PC-3 (cell line): ENCODE measurements at places on chromosomes 12 and 14. TPM values are rescaled to one million over a fixed set of nuclear protein-coding genes. Genes with fewer than 3 reads are reported as not detected.
A peak's percentile ranks its signal among the peaks of the same experiment; 100 is the strongest.

The GDF3 gene
- total RNA-seq, result not detected in 2 replicates

DNA sequence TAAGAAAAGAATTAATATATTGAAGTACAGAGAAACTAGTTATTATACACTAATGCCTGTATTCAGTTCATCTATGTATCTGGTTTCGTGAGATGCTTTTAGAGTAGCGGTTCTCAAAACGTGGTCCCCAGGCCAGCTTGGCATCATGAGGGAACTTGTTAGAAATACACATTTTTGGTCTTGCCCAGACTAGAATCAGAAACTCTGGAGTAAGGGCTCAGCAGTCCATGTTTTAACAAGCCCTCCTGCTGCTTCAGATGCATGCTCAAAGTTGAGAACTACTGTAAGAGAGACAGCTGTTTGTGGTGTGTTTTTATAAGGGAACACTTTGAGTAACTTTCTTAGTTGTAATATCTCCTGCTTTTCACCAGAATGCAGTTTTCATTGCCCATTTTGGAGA, 18.1 kb downstream of the GPATCH2L start:
- no peak for DNase-seq

GRCh38 chr12:131217024-131217586, 263.4 kb downstream of the ADGRD1 start:
- DNase-seq, result no peak

DNA sequence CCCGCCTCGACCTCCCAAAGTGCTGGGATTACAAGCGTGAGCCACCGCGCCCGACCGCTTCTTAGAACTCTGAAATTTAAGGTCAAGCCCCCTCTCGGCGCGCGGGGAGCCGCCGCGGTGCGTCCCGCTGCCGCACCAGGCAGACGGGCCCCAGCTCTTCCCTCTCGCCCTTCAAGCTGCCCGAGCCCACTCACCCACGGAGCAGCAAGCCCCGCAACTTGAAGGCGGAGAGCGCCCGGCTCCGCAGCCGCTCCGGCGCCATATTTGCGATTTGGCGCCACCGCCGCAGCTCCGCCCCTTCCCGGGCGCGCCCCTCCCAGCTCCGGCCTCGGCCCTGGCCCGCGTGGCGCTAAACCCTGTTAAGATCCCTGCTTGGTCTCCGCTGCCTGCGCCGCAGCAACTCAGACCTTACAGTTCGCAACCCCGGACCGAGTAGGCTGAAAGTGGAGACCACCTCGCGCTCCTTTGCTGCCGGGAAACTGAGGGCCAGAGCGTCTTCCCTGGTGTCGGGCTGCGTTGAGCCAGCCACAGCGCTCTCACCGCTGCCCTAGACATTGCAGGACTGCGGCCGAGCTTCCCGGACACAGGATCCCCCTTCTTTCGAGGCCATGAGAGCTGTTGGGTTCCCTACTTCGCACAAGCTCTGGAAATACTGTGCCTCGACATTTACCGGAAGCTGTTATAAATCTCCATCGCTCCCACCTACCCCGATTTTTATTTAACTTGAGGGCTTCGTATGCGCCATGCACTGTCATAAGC, at the start of gene POLE2:
Gene POLE2, minus strand, starts transcription at position 273 of the 759 bp plus-strand sequence. Its CDS starts 11 bp downstream, at position 262.
- DNase-seq, result peak; percentile 76

DNA sequence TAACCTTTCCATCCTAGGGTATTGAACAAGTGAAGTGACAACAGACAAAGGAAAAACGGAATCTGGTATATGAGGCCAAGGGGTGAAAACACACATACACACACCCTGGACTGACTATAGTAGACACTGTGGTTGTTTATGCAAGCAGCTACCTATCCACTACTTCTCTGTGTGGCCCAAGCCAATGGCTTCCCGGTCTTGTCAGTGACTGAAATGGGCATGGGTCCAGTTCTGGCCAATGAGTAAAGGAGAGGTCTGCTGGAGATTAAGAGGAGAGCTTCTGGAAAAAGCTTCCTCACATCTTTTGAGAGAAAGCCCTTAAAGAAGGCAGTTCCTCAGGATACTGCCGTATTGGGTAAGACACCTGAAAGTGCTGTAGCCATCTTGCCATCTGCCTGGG, 19.3 kb downstream of the MBIP start:
- no peak for DNase-seq

The OAS1 gene
- 10.1 and 10.2 TPM in 2 replicates for total RNA-seq

The RAB3IP gene
- 22.2 and 28.6 TPM in 2 replicates for total RNA-seq

DNA sequence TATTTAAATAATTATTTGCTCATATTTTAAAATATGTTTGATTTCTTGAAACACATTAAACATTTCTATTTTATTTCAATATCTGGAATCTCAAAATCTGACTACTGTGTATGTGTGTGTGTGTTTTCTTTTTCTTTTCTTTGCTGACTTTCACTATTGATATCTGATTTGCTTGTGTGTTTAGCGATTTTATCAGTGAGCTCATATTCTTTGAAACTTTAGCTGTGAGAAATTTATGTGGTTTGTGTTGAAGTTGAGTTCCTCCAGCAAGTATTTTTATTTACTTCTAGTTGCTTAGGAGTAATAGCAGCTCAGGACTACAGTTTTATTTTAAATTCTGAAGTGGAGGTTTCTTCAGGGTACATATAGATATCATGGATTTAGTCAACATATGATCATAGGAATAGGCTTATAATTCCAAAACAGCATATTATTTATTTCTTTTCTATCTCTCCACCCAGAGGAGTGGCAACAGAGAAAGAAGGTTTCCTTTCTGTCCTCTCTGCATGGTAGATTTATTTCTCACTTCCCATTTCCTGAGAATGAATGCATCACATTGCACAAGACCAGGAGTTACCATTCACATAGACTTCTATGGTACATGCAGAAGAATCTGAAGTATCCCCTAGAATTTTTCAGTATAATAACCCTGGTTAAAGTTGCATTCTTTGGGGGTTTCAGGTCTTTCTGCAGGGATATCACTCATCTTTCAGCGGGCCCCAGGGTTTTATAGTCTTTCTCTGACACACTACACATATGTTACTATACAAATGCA, 60.5 kb downstream of the PTPRQ start:
- DNase-seq, result no peak

DNA sequence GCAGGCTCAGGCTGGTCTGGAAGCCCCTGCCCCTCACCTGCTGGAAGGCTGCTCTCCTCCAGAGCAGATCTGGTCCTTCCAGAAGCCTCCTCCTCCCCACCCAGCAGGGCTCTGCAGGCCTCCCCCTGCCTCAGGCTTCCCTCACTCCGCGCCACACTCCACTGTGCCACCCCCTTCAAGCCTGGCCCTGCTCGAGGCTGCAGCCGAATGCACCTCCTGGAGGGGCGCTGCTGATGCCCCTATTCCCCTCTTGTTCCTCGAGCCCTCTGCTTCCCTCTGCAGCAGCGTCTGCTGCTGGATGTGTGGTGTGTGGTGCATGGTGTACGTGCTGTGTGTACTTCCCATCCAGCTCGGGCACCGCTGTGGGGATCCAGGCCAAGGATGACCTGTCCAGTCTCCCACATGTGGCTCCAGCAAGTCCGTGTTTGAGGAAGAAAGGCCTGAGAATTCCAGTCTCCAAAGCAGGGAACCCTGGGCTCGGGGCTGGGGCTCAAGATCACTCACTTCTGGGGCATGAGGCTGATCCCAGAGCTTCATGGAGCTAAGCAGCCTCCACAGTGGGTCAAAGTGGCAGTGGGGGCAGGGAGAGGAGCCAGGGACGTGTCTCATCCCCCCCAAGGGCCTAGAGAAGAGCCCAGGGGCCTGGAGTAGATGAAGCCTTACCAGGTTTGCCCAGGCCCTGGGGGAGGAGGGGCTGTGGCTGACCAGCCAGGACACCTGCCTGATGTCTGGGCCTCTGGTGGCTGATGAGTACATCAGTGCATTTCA, 136.0 kb upstream of the C14orf180 start:
- DNase-seq, result no peak

- peak; percentile 44 for DNase-seq
Observed at GRCh38 chr12:21697904-21698630, 40.4 kb upstream of the LDHB start.

DNA sequence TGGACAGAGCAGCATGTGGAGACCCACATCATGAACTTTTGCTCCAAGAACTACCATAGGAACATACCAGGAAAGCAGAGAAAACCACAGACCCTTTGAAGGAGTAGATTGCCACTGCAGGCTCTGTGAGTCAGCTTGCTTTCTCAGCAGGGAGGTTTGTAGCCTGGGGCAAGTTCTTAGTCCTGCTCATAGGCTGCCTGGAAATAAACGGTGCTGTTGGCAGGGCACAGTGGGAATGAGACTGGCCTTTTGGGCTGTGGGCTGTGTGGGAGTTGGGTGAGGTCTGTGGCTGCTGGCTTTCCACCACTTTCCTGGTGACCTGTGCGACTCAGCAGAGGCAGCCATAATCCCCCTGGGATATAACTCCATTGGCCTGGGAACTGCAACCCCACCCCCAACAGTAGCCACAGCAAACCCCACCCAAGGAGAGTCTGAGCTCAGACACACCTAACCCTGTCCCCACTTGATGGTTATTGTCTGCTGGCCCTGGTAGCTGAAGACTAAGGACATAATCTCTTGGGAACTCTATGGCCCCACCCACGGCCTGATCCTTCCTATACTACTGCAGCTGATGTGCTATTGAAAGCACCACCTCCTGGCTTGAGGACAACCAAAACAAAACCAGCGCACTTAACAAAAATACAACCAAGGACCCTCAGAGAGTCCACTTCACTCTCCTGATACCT, 192.1 kb upstream of the GARIN6 start:
- DNase-seq, result peak; percentile 88

DNA sequence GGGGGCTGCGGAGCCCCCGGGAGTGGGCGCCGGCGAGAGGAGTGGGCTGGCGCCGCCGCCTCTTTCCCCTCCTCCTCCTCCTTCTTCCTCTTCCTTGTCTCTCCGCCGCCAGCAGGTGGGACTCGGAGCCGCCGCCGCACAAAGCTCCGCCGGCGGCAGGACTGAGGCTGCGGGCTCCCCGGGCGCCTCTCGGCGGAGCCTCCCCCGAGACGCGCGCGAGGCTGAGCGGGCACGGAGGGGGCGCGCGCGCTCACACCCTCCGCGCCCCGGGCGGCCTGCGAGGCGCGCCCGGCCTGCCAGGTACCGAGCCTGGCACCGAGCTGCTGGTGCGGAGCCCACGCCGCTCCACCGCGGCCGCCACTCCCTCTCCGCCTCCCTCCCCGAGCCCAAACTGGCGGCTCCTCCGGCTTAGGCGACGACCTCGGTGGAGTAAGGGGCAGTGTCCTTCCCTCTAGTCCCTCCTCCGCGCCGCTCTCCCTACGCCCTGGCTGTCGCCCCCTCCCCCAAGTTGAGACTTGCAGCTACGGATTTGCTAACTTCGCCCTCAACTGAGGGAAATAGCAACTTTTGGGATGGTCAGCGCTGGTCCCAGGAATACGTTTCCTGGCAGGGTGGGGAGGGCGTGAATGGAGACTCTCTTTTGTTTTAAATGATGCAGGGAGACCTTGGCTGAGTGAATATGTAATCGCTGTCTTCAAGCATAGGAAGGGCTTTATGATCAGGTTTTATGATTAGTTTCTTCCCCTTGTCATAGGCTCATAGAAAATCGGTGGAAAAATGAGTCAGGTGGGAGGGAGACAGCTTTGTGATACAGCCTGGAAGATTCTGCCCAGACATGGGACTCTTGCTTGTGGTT, 199.5 kb upstream of the CAND1 start:
- DNase-seq, result peak; percentile 50

The CPNE6 gene
- total RNA-seq, result not detected in 2 replicates

The COL2A1 gene
- 6.7 TPM in 2 replicates for total RNA-seq

- DNase-seq, result no peak
Observed at GRCh38 chr12:96263449-96263902, 69.3 kb downstream of the ELK3 start.

The P2RX7 gene
- total RNA-seq, result 1.6 and 6.0 TPM in 2 replicates

GRCh38 chr14:105084741-105085571, 19.7 kb upstream of the GPR132 start:
- DNase-seq, result no peak

The GPR135 gene
- 6.7 and 10.3 TPM in 2 replicates for total RNA-seq

The MYL2 gene
- not detected in 2 replicates for total RNA-seq

- DNase-seq, result peak; percentile 74
Observed at GRCh38 chr12:43444940-43445564, 107.0 kb downstream of the ADAMTS20 start.

GRCh38 chr14:62138593-62138992, 376.4 kb downstream of the SNAPC1 start:
- DNase-seq, result no peak

The TMEM117 gene
- total RNA-seq, result 7.9 and 9.0 TPM in 2 replicates

DNA sequence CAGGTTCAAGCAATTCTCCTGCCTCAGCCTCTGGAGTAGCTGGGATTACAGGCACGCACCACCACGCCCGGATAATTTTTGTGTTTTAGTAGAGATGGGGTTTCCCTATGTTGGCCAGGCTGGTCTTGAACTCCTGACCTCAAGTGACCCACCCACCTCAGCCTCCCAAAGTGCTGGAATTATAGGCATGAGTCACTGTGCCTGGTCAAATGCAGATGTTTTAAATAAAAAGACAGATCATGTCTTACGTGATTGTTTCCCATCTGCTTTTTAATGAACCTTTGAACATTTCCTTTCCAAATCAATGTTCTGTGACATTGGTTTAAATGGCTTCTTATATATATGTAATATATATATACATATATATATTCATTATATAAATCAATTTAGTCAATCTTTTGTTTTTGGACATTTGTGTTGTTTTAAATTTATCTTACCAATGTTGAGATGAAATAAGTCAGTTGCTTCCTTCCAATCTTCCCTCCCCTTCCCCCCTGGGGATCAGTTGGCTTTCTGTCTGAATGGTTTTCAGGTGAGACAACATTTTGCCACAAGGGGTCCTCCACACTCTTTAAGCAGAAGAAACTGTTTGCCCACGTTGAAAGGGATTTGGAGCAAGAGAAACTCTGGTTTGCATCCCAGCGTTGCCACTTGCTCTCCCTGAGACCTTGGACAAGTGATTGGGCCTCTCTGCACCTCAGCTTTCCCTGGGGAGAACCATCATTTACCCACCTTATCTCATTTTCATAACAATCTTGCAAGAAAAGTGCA, 47.6 kb upstream of the RBM19 start:
- DNase-seq, result peak; percentile 57

DNA sequence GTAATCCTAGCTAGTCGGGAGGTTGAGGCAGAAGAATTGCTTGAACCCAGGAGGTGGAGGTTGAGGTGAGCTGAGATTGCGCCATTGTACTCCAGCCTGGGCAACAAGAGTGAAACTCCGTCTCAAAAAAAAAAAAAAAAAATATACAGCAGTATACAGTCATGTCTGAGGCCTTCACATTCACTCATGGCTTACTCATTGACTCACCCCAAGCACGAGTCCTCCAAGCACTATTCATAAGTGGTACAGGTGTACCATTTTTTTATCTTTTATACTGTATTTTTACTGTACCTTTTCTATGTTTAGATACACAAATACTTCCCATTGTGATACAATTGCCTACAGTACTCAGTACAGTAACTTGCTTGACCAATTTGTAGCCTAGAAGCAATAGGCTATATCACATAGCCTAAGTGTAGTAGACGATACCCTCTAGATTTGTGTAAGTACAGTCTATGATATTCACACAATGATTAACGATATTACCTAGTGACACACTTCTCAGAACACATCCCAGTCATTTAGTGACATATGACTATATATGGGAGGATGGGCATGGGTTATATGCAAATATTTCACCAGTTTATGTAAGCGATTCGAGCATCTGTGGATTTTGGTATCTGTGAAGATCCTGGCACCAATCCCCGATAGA, 12.2 kb downstream of the LLPH start:
- no peak for DNase-seq

The KLHL33 gene
- total RNA-seq, result 0.17 TPM in 1 of 2 replicates, not detected in the other

GRCh38 chr12:122080149-122081082, 1.9 kb downstream of the MLXIP start:
- peak; percentile 92 for DNase-seq

The PLEKHH1 gene
- total RNA-seq, result 6.2 and 11.1 TPM in 2 replicates

The PTPRB gene
- 0.46 and 0.66 TPM in 2 replicates for total RNA-seq

- DNase-seq, result no peak
Observed at GRCh38 chr12:60863421-60863820, 1267.6 kb downstream of the SLC16A7 start.

- no peak for DNase-seq
Observed at GRCh38 chr14:102799684-102800562, 22.7 kb downstream of the TRAF3 start.

The MORN3 gene
- 1.6 and 1.7 TPM in 2 replicates for total RNA-seq
